PC-3 (cell line): ENCODE measurements at places on chromosomes 5 and 9. TPM values are rescaled to one million over a fixed set of nuclear protein-coding genes. Genes with fewer than 3 reads are reported as not detected.
A peak's percentile ranks its signal among the peaks of the same experiment; 100 is the strongest.

DNA sequence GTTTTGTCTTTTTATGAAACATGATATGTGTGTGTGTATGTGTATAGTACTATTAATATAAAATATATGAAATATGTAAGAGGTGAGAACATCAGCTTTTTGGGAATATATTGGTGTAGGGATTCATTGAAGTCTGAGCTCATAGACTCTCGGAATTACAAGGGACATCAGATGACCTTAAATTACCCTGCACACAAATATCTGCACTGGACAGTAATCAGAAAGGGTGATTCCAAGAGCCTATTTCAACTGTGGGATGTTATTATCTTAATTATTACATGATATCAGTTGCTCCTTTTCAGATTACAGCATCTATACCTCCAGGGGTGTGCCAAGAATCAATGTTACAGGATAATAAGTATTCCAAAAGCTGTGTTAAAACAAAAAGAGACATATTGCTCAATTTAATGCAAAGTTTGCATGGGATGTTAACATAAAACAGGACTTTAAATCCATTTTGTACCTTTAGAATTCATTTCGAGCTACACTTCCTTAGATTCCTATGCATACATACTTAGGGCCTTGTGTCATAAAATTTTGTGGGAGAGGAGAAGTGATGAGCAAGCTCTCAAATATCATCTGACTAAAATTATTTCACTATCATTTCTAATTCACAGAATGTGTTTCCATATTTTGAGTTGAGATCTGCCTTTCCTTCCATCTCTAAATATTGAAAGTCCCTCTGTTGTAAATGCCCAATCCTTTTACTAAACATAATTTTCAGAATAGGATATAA is 365.2 kb downstream of the BRINP1 start:
- no peaks in the 10 kb centered on the region for H3K27me3 ChIP-seq
- H3K4me1 ChIP-seq, result no peaks in the 10 kb centered on the region
- no peaks in the 10 kb centered on the region for H3K36me3 ChIP-seq
- no peak overlapping the region for H3K4me3 ChIP-seq
- no peak overlapping the region for H3K27ac ChIP-seq

GRCh38 chr9:23683611-23684061 is 142.4 kb downstream of the ELAVL2 start:
- no peak overlapping the region for H3K4me3 ChIP-seq
- H3K4me1 ChIP-seq, result peaks cover 50% of the 10 kb centered on the region
- no peaks in the 10 kb centered on the region for H3K27me3 ChIP-seq
- H3K36me3 ChIP-seq, result no peaks in the 10 kb centered on the region; the same call in 1 of the 2 replicates
- peak overlapping the region; percentile 69 for H3K27ac ChIP-seq
- DNase-seq, result no peak

DNA sequence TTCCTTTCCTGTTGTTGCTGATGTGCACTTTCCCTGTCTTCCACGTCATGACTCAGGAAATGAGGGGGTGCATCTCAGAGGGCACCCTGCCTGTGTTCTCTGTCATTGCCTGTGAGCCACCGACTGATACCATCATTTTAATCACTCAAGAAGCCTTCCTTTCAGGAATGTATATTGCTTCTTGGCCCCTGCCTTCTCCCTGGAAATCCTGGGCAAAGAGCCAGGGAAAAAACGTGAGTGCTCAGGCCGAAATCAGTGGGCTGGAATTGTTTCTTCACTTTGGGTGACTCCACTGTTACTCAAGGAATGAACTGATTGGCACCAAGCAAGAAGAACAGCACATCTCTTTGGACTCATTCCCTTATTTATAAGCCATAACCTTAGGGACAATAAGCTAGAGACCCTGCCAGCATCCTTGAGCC is 126.1 kb downstream of the SNX18 start:
- H3K27ac ChIP-seq, result peak overlapping the region; percentile 85
- peak; percentile 79 for DNase-seq
- H3K27me3 ChIP-seq, result no peaks in the 10 kb centered on the region
- H3K36me3 ChIP-seq, result no peaks in the 10 kb centered on the region

DNA sequence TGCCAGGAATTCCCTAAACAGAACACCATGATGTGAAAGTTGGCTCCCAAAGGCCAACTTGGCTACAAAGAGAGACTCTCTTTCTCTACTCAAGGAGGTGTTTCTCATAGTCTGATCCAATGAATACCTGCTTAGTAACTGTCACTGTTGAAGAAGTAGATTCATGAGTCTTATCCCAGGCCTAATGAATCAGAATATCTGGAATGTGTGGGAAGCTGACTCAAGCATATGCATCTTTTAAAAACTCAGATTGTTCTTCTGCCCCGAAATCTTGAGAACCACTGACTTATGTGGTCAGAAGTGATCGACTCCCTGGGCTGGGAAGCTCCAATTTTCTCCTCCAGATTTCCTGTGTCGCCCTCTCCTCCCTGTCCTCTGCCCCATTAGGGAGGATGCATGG is 345.6 kb downstream of the PLK2 start:
- peak overlapping the region; percentile 69 for H3K27ac ChIP-seq
- peaks cover 10% of the 10 kb centered on the region for H3K4me1 ChIP-seq
- no peak overlapping the region for H3K4me3 ChIP-seq
- no peaks in the 10 kb centered on the region for H3K27me3 ChIP-seq
- no peaks in the 10 kb centered on the region for H3K36me3 ChIP-seq

- no peaks in the 10 kb centered on the region for H3K36me3 ChIP-seq
- no peak for DNase-seq
- H3K27ac ChIP-seq, result no peak overlapping the region
- no peaks in the 10 kb centered on the region for H3K27me3 ChIP-seq
These were observed 64.3 kb downstream of the ANGPTL2 start for GRCh38 chr9:127058011-127058644.

- H3K4me1 ChIP-seq, result peaks cover 15% of the 10 kb centered on the region
- H3K4me3 ChIP-seq, result no peak overlapping the region
- H3K27ac ChIP-seq, result no peak overlapping the region
- no peaks in the 10 kb centered on the region for H3K27me3 ChIP-seq
These were observed 164.7 kb upstream of the TARS1 start for GRCh38 chr5:33275921-33276627.

GRCh38 chr5:6359555-6360322 is 18.6 kb downstream of the MED10 start:
- peaks cover 10% of the 10 kb centered on the region for H3K4me1 ChIP-seq
- DNase-seq, result peak; percentile 59
- H3K27ac ChIP-seq, result no peak overlapping the region
- H3K36me3 ChIP-seq, result no peaks in the 10 kb centered on the region
- no peaks in the 10 kb centered on the region for H3K27me3 ChIP-seq

- H3K27me3 ChIP-seq, result no peaks in the 10 kb centered on the region
- no peak overlapping the region for H3K4me3 ChIP-seq
- peaks cover 28% of the 10 kb centered on the region for H3K4me1 ChIP-seq
- DNase-seq, result no peak
These were observed 12.1 kb downstream of the GALNT10 start for GRCh38 chr5:154202379-154203260.

CYLC2 gene
- total RNA-seq, result not detected in 2 replicates

- H3K27ac ChIP-seq, result no peak overlapping the region
- peak overlapping the region; percentile 85 for H3K4me3 ChIP-seq
- peaks cover 28% of the 10 kb centered on the region for H3K4me1 ChIP-seq
These were observed 1.2 kb downstream of the FNBP1 start for GRCh38 chr9:130041648-130042405.

PAEP gene
- not detected in 2 replicates for total RNA-seq

GRCh38 chr9:6616951-6617602 is 28.5 kb downstream of the GLDC start:
- no peaks in the 10 kb centered on the region for H3K36me3 ChIP-seq
- no peak overlapping the region for H3K4me3 ChIP-seq
- no peak for DNase-seq
- no peaks in the 10 kb centered on the region for H3K27me3 ChIP-seq
